ENCODE measurements at places on chromosomes 3 and 15.

DNA sequence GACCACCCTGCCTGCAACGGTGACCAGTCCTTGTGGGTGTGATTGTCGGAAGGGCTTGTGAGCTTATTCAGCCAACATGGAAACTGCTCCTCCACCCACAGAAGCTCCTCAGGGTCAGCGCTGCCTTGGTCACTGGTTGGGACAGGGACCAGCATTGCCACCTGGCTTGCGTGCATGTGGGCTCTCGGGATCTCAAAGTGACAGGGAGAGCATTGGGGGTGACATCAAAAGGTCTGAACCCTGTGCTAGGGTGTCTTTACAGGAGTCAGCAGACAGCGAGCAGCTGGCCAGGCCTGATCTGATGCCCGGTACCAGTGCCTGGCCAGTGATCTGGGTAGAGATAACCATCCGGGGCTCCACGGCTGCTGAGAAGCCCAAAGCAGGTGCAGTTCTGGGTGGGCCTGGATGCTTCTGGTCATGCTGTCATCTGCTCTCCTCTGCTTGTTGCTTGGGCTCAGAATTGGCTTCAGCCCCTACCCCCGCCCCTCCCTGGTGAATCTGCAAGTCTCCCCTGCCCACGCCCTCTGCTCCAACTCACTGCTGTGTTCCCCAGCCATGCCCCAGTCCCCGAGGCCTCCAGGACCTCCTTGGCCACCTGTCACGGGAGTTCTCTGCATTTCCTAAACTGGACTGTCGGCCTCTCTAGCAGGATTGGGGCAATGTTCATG, 134.8 kb downstream of the NSMCE3 start:
- DNase-seq = no peak

DNA sequence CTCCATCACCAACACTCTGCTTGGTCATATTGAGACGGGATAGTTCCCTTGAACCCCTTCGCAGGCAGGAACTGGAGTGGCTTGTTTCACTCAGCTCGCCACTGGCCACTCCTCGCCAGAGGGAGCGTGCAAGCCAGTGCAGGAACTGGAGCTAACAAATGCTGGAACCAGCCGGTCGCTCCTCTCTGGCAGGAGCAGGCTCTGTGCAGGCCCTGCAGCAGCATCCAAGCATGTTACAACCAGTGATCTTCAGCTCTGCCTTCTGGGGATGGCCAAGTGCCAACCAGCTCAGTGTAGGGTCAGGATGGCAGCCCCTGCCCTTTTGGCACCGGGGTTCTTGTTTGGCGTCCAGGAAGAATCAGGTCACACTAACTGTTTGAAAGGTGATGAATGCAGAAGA, 329.0 kb upstream of the AZI2 start:
- no peak for DNase-seq

GRCh38 chr3:142724682-142725356, 985 bp downstream of the TRPC1 start:
- no peak for DNase-seq

DNA sequence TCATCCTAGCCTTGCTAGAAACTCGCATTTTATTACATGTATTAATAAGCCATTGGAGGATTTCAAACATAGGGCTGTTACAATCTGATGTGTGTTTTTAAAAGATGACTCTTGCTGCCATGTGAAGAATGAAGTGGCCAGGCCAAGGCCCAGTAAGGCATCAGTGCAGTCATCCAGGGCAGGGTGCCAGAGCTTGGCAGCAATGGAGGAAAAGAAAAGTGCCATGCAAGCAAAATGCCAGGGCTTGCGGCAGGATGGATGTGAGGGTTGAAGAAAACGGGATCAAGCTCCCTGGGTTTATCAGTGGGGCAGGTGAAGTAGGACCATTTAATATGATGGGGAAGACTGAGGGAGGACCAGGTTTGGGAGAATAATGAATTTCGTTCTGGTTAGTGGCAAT, 183.6 kb downstream of the MINAR1 start:
- DNase-seq = peak; percentile 5

GRCh38 chr15:78923480-78924360, 21.1 kb downstream of the CTSH start:
- DNase-seq = no peak

DNA sequence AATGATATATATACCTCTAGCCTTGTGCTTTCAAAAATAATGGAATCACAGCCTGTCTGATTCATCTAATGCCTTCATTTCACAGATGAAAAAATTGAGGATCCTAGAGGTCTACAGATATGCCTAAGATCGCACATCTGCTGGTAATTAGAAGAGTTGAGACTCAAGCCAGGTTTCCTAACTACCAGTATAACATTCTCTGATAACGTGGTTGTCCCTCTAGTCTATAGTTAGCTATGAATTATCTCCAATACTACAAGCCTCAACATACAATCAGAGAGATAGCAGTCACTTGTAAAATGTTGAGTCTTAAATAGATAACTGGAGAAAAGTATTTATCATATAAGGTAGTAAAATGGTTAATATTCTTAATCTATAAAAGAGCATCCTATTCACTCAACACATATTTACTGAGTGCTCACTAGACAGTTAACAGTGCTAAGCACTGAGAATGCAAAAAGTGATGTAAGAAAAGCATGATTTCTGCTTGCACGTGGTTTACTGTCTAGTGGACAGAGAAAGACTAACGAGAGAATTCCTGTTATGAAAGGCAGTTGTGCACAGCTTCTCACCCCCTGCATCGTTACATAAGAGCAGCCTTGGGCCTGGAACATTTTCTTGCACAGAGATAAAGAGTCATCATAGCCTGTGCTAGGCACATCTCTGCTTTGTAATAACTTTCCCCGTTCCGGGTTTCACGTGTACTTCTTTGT, 4.9 kb upstream of the ENTPD3 start:
- DNase-seq = no peak

- no peak for DNase-seq
Measured at GRCh38 chr15:101089579-101090427, 162.0 kb downstream of the CHSY1 start.

GRCh38 chr3:142624341-142625152, 28.4 kb downstream of the PLS1 start:
- DNase-seq = no peak

GRCh38 chr3:133667118-133667517, 5.4 kb upstream of the TOPBP1 start:
- no peak for DNase-seq

GRCh38 chr3:128174675-128175590, 21.7 kb downstream of the EEFSEC start:
- no peak for DNase-seq

- DNase-seq = no peak
Measured at GRCh38 chr3:113847247-113847646, 8.7 kb downstream of the GRAMD1C start.

- DNase-seq = no peak
Measured at GRCh38 chr15:101167753-101168462, 83.9 kb downstream of the CHSY1 start.

- no peak for DNase-seq
Measured at GRCh38 chr3:162328649-162329048, 832.0 kb downstream of the OTOL1 start.

DNA sequence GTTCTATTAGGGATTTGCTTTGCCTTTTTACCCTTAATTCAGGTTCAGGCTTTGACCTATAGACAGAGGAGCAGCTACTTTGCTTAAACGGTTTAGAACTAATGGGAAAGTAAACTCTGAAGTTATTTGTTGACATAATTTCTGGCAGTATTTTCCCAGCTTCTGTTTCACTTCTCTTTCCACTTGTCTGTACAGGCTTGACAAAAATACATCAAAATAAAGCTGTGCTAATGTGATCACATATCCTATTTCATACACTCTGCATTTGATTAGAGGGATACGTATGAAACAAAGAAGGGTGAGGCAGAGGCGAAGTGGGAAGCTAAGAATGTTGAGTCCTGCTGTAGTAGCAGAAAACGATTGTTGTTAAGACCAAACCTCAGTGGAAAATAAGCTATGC, 389.1 kb upstream of the RARB start:
- DNase-seq = no peak

GRCh38 chr3:160618878-160619277, 53.5 kb upstream of the KPNA4 start:
- no peak for DNase-seq

DNA sequence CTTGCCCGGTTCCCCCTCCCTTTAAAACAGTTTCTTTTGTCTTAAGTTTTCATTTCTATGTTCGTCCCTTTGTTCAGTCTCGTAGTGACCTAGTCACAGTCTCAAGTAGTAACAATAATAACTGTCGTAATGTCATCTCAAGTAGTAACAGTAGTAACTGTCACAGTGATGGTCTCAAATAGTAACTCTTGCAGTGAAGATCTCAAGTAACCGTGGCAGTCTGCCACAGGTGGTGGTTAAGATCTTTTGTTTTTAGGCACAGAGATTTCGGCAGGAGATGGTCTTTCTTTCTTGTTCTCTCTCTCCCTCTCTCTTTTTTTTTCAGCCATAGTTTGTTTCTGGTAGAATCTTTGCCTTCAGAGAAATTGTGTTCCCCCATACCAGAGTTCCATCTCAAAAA, 656.0 kb upstream of the SGO1 start:
- DNase-seq = no peak

DNA sequence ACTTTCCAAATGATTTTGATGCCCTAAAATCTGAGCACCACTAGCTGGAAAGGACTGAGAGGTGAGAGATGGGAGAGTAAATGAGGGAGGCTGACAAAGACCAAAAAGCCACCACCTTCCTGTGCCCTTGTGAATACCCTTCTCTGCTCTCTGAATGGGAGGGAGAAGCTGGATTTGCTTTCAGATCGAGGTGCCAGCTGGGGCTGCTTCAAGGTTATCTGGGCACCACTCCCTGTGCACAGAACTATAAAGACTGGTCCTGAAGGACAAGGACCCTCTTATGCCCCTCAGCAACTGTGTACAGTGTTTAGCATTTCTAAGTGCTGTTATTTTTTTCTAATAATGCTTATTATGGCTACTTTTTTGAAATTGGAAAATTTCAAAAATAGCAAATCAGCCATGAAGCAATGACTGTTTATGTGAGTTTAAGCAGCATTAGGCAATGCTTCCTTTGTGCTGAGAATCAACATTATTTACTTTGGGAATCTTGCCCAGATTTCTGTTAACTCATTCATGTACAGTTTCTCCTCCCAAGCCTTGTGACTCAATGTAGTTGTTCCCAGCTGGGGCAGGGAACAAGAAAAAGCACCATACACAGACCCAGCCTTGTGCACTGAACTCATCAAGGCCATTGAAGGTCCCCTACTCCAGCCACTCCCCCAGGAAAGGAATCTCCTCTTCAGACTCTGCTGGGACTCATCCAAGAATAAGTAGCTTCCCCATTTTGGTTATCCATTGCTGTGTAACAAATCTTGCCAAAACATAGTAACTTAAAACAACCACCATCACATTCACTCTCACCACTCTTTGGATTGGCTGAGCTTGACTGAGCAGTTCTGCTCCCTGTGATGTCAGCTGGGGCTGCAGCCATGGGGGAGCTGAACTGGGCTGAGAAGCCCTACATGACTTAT, 37.3 kb upstream of the CDV3 start:
- DNase-seq = peak; percentile 79

GRCh38 chr3:139627759-139628158, 50.0 kb downstream of the NMNAT3 start:
- peak; percentile 68 for DNase-seq

- no peak for DNase-seq
Measured at GRCh38 chr15:29435811-29436210, 166.2 kb upstream of the NSMCE3 start.

- no peak for DNase-seq
Measured at GRCh38 chr3:111152496-111152895, 80.9 kb downstream of the NECTIN3 start.

DNA sequence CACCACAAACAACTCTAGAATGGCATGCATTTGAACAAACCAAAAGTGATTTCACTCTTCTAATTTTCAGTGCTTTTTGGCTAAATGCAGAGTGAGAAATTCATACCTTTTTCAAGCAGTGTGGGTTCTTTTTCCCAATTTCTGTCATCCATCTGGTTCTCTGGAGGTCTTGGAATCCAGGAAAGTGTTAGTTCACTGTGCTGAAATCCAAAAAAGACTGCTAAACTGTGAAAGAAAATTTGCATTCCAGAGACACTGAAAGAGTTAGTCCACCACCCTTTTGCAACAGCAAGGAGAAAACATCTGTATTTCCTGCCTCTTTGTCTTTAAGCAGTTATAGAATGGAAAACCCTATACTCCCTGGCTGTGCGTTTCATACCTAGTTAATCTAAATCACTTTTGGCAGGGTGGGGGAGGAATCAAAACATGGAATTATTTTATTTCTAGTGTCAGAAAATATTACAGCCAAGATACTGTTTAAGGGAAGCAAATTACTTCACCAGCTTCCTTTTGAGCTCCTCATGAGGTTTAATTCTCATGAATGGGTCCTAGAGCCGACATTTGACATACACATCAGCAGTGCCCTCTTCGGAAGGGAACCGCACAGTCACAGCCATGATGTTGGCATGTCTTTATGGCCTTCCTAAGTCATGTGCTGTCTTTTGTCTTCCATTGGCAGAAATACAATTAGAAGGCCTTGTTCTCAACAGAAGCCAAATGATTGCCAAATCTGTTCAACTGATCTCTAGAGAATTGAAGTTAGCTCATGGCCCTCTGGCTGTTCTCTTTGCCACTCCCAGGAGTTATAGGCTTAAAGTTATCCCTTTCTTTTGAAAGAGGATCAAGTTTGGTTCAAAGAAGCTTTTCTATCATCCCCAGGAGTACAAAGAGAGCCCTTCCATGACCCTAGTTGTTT, 317.7 kb upstream of the TPRG1 start:
- peak; percentile 38 for DNase-seq

DNA sequence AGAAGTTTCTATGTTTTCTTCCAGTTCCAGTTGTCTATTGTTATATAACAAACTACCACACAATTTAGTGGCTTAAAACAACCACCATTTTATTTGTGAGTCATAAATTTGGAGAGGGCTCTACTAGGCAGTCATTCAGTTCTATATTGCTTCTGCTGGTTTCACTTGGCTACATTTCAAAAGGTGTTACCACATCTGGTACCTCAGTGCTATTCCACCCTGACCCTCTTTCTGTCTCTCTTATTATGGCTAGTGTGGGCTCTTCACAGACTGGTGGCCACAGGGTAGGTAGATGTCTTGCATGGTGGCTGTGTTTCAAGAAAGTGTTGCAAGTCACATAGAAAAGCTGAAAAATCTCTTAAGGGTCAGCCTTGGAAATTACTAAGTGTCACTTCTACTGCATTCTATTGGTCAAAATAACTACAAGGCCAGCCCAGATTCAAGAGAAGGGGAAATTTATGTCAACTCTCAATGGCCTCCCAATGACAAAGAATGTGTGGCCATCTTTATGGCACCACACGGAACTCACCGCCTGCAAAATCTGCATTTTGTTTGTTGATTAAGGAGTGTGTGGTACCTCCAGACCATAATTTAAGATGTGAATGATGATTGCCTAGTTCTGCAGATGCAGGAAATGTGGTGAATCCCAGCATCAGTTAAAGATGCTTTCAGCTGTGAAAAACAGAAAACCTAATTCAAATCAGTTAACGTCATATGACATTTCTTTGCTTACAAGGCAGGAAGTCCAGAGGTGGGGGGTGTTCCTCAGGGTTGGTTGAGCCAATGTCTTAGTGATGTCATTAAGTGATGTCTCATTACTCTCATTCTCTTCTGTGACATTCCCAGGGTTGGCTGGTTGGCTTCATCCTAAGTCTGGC, 105.8 kb upstream of the RASGRP1 start:
- no peak for DNase-seq

DNA sequence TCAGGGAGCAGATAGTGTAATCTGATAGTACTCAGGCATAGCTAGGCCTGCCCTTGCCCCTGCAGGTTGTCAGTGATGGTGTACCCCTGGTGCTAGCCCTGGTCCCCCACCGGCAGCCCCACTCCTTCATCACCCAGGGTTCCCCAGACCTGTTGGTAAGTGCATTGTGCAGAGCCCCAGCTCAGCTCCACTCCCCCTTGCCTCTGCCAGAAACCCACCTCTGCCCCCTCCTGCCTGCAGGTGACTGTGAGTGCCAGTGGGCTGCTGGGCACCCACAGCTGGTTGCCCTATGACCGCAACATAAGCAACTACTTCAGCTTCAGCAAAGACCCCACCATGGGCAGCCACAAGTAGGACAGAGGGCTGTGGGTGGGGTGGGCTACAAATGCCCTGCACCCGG, 27.5 kb downstream of the NBEAL2 start:
- no peak for DNase-seq
